ENCODE measurements at places on chromosomes 7 and 10. TPM values are rescaled to one million over a fixed set of nuclear protein-coding genes. Genes with fewer than 3 reads are reported as not detected.
A peak's percentile ranks its signal among the peaks of the same experiment; 100 is the strongest.

GRCh38 chr10:13614530-13615332 lies 28.0 kb downstream of the PRPF18 start:
- no peak for DNase-seq

DNA sequence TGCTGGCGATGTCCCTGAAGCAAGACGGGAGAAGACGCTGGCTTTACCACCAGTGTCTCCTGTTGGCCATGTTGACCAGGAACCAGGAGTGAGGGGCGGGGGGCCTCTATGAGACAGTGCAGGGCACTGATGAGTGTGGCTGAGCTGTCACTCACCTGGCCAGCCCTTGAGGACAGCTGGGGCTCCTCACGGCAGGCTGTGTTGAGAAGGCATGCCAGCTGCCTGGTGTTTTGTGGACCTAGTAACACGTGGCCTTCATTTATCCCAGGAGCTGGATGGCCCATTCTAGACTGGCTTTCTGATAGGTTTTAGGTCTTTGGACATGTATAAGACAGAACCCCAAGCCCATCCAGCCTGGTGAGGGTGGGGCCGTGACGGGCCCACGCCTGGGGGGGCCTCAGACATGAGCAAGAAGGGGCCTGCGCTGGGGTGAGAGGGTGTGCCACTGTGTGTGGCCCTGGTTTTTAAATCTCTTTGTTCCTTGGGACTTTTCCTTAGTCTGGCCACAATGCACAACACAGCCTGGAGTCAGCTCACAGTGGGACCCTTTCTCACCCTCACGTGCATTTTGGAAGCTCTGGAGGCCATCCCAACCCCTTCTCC lies 10.5 kb downstream of the RHBDD2 start:
- DNase-seq, result no peak

DNA sequence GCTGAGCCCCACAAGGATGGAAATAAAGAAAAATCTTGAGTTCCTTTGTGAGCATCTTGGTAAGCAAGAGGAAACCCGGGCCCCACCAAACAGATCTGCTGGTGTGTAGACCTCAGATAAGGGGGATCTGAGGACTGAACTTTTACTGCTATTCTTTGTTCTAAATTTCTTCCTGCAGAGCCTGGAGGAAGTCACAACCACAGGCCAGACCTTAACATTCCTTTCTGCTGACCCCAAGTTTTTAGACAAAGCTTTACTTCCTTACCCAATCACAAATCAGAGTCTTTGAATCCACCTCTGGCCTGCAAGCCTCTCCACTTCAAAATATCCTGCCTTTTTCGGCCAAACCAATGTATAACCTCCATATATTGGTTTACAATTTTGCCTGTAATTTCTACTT lies 352.6 kb upstream of the AUTS2 start:
- DNase-seq, result no peak

The CCSER2 gene
- 12.5 TPM for total RNA-seq

GRCh38 chr10:102869258-102870198 lies at the start of gene AS3MT:
Gene AS3MT (plus strand): TSS chr10:102869470. CDS start chr10:102869593, 123 bp downstream.
- DNase-seq, result no peak

The CRHR2 gene
- not detected for total RNA-seq

The RSPH10B2 gene
- total RNA-seq, result 0.07 TPM

DNA sequence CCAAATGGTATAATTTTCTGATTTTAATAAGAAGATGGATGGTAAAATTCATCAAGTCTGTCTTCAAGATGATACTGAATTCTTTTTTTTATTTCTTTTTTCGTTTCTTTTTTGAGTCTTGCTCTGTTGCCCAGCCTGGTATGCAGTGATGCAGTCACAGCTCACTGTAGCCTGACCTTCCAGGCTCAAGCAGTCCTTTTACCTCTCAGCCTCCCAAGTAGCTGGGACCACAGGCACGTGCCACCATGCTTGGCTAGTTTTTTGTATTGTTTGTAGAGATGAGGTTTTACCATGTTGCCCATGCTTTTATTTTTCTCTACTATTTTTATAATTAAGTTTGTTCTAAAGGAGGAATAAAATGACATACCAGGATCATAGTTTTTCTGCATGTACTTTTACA lies 52.1 kb upstream of the HELLS start:
- DNase-seq, result peak; percentile 4

The FXYD4 gene
- not detected for total RNA-seq

DNA sequence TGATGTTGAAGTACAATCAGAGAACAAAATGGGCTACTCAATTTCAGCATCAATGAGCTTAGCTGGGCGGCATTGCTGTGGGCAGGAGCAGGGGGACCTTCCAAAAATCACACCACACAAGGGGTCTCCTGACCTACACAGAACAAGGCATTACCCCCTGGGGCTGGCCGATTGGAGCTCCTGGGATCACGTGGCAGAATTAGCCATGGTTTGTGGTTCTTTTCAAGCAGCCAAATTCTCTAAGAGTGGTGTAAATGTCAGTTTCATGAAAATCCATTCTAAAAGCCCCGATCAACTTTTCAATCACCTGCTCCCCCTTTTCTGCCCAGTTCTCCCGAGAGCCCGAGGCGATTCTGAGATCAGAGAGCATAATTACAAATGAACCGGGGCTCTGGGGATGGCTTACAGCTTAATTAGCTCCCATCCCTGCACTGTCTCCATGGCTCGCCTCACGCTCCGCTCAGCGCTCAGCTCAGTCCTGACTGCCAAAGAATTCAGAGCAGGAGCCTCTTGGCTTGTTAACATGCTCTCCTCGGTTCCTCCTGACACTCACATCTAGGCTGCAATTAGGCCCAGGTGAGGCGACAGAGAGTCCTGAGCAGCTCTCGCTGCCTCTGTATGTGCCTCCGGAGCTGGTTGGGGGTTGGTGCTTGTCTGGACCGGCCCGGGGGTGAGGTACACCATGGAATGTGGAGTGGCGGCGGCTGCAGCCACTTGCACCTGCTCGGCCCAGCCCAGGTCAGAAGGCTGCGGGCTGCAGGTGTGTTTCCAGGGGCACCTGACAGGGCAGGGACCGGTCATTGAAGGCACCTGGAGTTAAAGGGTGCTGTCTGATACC lies 111.8 kb downstream of the WDR11 start:
- DNase-seq, result no peak

- DNase-seq, result no peak
These were observed 330.8 kb downstream of the PTEN start for GRCh38 chr10:88194041-88194887.

The EDRF1 gene
- total RNA-seq, result 15.4 TPM
